ENCODE measurements at places on chromosomes 12 and 14. TPM values are rescaled to one million over a fixed set of nuclear protein-coding genes. Genes with fewer than 3 reads are reported as not detected.

TAPBPL gene
- total RNA-seq, result 1.4 TPM

TPH2 gene
- total RNA-seq, result 0.66 TPM

IL26 gene
- not detected for total RNA-seq

MYF5 gene
- total RNA-seq, result not detected

CCDC177 gene
- 6.2 TPM for total RNA-seq

TGFB3 gene
- 0.37 TPM for total RNA-seq

PYGL gene
- total RNA-seq, result 53.8 TPM

GPR84 gene
- not detected for total RNA-seq

PLCZ1 gene
- not detected for total RNA-seq

FMNL3 gene
- 20.5 TPM for total RNA-seq

ENDOU gene
- not detected for total RNA-seq

TTC9 gene
- 17.4 TPM for total RNA-seq

TMEM132D gene
- 6.1 TPM for total RNA-seq

SYCP3 gene
- 0.31 TPM for total RNA-seq

DNA sequence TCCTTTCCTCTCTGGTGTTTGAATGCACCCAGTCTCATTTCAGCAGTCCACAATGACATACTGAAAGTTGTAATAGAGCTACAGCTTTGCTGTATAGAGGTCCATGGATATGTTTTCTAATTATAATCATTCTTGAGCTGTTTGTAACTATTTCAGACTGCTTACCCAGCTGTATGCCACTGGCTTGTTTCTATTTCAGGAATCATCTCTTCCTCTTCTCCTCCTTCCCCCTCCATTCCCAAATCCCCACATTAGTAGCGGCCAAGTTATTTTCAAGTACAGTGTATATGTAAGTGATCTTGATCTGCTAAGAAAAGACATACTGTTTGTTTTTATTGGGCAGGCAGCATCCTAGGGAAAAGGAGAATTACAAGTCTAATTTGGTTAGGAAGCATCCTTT lies 775.0 kb downstream of the DIO2 start:
- no peak overlapping the region for H3K4me3 ChIP-seq
- no peak overlapping the region for H3K27ac ChIP-seq
- H3K27me3 ChIP-seq, result no peaks in the 10 kb centered on the region
- H3K4me1 ChIP-seq, result peaks cover 8% of the 10 kb centered on the region
- H3K36me3 ChIP-seq, result no peaks in the 10 kb centered on the region

- H3K4me3 ChIP-seq, result peak overlapping the region; percentile 90
- DNase-seq, result no peak
- H3K36me3 ChIP-seq, result peaks cover 23% of the 10 kb centered on the region
- no peak overlapping the region for H3K27ac ChIP-seq
These were observed 1.8 kb upstream of the MYL6B start for GRCh38 chr12:56150563-56150962.

DNA sequence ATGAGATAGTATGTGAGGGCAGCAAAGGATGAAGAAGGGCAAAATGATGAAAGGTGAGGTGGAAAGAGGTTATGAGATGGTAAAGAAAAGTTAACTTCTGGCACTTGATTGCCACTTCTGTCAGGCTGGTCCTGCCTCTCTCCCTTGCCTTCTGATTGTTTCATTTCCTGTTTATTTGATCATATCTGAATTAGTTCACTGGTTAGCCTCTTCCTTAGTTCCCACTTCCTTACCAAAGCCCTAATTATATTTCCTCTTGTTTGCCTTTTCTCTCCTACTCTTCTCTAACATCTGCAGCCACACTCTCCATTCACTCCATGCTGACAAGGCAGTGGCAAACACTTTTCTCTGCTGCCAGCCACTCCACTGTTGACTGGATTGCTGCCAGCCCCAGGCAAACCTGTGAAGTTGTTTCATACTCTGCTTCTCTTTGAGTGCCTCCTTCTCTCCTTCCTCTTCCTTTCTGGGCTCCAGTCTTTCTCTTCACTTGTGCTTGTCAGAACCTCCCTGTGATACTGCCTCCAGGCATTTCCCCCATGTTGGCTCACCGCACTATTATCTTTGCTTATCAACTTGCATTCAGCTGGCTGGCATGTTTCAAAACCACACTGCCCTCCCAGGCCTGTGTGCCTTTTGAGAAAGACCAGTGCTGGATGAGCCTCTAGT lies 8.1 kb downstream of the PNP start:
- no peak for DNase-seq
- H3K4me1 ChIP-seq, result peaks cover 2% of the 10 kb centered on the region
- H3K36me3 ChIP-seq, result peaks cover 60% of the 10 kb centered on the region
- H3K27ac ChIP-seq, result no peak overlapping the region

DNA sequence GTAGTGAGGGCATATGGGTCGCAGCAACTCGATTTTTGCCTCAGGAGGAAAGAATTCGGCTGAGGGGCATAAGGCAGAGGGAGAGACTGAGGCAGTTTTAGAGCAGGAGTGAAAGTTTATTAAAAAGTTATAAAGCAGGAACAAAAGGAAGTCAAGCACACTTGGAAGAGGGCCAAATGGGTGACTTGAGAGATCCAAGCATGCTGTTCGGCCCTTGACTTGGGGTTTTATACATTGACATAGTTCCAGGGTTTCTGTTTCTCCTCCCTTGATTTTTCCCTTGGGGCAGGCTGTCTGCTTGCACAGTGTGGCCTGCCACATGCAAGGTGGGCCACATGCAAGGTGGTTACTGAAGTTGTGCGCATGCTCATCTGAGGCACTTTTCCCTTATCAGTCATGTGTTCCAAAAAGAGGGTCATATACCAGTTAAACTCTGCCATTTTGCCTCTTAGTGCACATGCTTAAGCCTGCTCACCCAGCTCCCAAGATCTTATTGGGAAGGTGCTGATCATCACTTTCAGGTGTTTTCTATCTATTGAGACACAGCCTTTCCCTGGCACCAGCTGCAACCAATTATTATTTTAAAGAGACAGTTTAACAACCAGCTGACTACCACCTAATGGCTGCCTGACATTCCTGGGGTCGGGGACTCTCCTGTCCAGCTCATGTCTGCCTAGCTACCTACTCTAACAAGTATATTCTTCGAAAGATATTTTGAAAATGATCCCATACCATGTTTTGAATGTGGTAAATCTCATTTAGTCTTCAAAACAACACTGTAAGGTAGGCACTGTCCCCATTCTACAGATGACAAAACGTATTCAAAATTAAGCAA lies 19.9 kb downstream of the PTGER2 start:
- DNase-seq, result no peak
- peaks cover 3% of the 10 kb centered on the region for H3K4me1 ChIP-seq
- H3K27ac ChIP-seq, result no peak overlapping the region
- no peak overlapping the region for H3K4me3 ChIP-seq

DNA sequence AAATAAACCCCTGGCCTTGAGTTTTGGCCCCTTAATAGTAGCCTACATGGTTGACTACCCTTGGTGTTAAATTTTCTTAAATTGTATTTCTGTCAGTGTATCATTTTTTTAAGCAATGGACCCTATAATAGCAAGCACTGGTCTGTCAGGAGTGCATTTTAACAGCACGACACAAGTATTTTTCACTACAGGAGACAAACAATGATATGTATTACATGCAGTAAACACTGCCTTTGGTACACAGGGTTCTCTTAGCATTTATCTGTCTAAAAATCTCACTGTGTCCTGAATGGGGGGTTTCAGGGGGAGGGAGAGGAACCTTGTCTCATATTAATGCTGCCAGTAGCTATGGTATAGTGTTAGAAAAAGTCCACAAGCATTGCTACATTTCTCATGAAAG lies 18.4 kb downstream of the LMO3 start:
- no peak overlapping the region for H3K4me3 ChIP-seq
- peaks cover 4% of the 10 kb centered on the region for H3K36me3 ChIP-seq
- H3K27ac ChIP-seq, result no peak overlapping the region
- no peaks in the 10 kb centered on the region for H3K4me1 ChIP-seq

DNA sequence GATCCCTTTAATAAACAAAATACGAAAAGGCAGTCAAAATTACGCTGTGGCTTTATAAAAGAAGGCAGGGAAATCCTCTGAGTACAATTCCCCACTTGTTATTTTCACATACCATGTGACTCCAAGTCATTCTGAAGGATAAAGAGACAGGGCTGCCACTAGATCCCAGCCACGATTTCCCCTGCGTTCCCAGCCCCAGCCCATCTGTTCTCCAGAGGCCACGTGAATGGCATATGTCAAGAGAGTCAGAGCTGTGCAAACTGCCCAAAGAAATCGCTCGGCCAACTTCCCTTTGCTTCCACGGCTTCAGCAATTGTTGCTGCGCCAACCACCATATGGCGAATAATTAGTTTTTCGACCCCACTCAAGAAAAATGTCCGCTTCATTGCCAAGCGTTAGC lies 161.3 kb downstream of the C12orf42 start:
- no peaks in the 10 kb centered on the region for H3K4me1 ChIP-seq
- no peak overlapping the region for H3K27ac ChIP-seq
- H3K27me3 ChIP-seq, result no peaks in the 10 kb centered on the region
- no peaks in the 10 kb centered on the region for H3K36me3 ChIP-seq
- DNase-seq, result no peak

GRCh38 chr12:121170611-121171260 lies 38.1 kb downstream of the P2RX7 start:
- H3K36me3 ChIP-seq, result no peaks in the 10 kb centered on the region
- no peaks in the 10 kb centered on the region for H3K27me3 ChIP-seq
- H3K4me1 ChIP-seq, result no peaks in the 10 kb centered on the region
- no peak overlapping the region for H3K4me3 ChIP-seq
- no peak for DNase-seq

GRCh38 chr14:61494018-61494417 lies 172.6 kb downstream of the PRKCH start:
- peaks cover 9% of the 10 kb centered on the region for H3K4me1 ChIP-seq
- no peak for DNase-seq
- no peak overlapping the region for H3K27ac ChIP-seq
- no peak overlapping the region for H3K4me3 ChIP-seq
- H3K36me3 ChIP-seq, result no peaks in the 10 kb centered on the region

GRCh38 chr12:84375449-84376170 lies 537.0 kb downstream of the SLC6A15 start:
- no peak for DNase-seq
- no peaks in the 10 kb centered on the region for H3K4me1 ChIP-seq
- H3K36me3 ChIP-seq, result no peaks in the 10 kb centered on the region
- no peak overlapping the region for H3K27ac ChIP-seq

GRCh38 chr12:72024613-72025012 lies 86.0 kb downstream of the TPH2 start:
- H3K4me1 ChIP-seq, result no peaks in the 10 kb centered on the region
- DNase-seq, result no peak
- no peak overlapping the region for H3K27ac ChIP-seq
- H3K36me3 ChIP-seq, result no peaks in the 10 kb centered on the region

DNA sequence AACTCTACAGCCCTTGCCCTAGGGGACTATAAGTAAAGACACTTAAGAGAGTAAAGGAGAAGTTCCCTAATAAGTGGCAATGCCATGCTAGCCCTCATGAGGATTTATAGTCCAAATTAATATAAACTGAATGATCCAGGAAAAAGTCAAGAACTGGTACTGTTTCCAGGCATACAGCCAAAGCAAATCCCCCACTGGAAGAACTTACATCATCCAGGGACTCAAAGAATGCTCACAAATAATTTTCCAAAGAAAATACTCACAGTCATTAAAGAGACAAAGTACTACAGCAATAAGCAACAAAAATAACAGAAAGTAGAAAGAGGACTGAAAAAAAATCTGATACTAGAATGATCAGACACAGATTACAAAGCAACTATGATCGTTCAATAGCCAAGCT lies 79.7 kb upstream of the RAP1B start:
- no peak for DNase-seq
- H3K27me3 ChIP-seq, result no peaks in the 10 kb centered on the region
- no peaks in the 10 kb centered on the region for H3K36me3 ChIP-seq
- no peak overlapping the region for H3K4me3 ChIP-seq
- no peak overlapping the region for H3K27ac ChIP-seq
- no peaks in the 10 kb centered on the region for H3K4me1 ChIP-seq

- no peak overlapping the region for H3K4me3 ChIP-seq
- H3K4me1 ChIP-seq, result no peaks in the 10 kb centered on the region
- DNase-seq, result no peak
- H3K36me3 ChIP-seq, result no peaks in the 10 kb centered on the region
- H3K27me3 ChIP-seq, result no peaks in the 10 kb centered on the region
These were observed 62.6 kb upstream of the RESF1 start for GRCh38 chr12:31896514-31897039.

- no peaks in the 10 kb centered on the region for H3K4me1 ChIP-seq
- no peak for DNase-seq
- H3K27ac ChIP-seq, result no peak overlapping the region
- peaks cover 52% of the 10 kb centered on the region for H3K36me3 ChIP-seq
- no peak overlapping the region for H3K4me3 ChIP-seq
These were observed 68.9 kb downstream of the CEP128 start for GRCh38 chr14:80872645-80873044.

- DNase-seq, result no peak
- no peaks in the 10 kb centered on the region for H3K36me3 ChIP-seq
- H3K27ac ChIP-seq, result no peak overlapping the region
- H3K4me3 ChIP-seq, result no peak overlapping the region
These were observed 124.0 kb upstream of the TBX5 start for GRCh38 chr12:114529966-114530365.

GRCh38 chr12:85920324-85920947 lies 46.3 kb downstream of the NTS start:
- H3K27ac ChIP-seq, result no peak overlapping the region
- H3K27me3 ChIP-seq, result no peaks in the 10 kb centered on the region
- DNase-seq, result no peak
- H3K4me3 ChIP-seq, result no peak overlapping the region
- H3K36me3 ChIP-seq, result peaks cover 6% of the 10 kb centered on the region
- no peaks in the 10 kb centered on the region for H3K4me1 ChIP-seq

DNA sequence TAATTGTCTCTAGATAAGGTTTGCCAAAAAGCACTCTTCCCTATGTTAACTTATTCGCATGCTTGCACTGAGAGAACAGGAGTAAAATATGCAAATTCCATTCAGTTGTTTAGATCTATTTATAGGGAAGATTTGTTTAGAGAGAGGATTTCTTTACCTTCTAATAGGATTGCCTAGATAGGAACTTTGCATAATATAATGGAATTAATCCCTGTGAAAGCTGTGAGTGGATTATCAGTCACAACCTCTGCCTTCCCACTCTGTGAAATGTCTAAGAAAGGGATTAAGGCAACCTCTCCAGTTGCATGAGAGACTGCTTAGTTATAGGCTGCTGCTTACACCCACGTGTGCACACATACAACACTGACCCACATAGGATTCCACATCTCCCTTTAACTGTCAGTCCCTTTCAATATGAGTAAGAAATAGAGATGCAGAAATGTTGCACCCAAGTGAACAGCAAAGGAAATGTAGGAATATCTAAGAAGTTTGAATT lies 83.2 kb downstream of the ALG10B start:
- H3K36me3 ChIP-seq, result peaks cover 29% of the 10 kb centered on the region
- no peak for DNase-seq
- no peak overlapping the region for H3K4me3 ChIP-seq
- no peak overlapping the region for H3K27ac ChIP-seq

- no peak overlapping the region for H3K27ac ChIP-seq
- H3K4me3 ChIP-seq, result no peak overlapping the region
- no peak for DNase-seq
- no peaks in the 10 kb centered on the region for H3K27me3 ChIP-seq
- no peaks in the 10 kb centered on the region for H3K36me3 ChIP-seq
- peaks cover 7% of the 10 kb centered on the region for H3K4me1 ChIP-seq
These were observed 28.2 kb downstream of the FERMT2 start for GRCh38 chr14:52922656-52923055.

All from H9 (cell line).